ENCODE measurements at places on chromosomes 4 and X.

DNA sequence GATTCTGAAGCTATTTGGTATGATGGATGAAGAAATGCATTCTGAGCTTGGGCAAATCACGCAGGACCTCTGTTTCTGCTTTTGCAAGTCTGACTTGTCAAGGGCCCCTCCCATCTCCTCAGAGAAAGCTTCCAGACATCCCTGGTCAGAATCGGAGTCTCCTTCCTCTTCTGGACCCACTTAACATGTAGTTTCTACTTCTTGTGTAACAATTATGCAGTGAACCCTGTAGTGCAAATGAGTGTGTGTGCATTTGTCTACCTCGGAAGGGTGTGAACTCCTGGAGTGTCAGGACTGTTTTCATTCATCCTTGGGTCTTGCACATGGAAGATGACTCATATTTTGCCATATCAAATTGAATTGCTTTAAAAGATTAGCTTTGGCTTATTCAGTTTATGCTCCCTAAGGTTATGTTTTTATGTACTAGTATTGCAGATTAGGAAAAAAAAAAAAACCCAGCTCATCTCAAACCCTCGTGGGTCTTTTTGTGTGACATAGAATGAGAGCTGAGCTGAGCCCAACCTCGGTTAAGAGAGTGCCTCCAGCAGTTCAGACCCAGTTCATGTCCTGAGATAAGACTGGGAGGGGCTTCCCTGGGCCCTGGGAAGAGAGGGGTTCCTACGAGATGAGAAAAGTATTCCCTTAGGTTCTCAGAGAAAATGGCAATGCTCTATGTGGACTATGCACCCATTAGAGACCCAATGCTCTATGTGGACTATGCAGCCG lies 61.1 kb upstream of the RPL34 start:
- no peak for DNase-seq

GRCh38 chr4:109945056-109945455 lies 32.4 kb downstream of the EGF start:
- DNase-seq: no peak

DNA sequence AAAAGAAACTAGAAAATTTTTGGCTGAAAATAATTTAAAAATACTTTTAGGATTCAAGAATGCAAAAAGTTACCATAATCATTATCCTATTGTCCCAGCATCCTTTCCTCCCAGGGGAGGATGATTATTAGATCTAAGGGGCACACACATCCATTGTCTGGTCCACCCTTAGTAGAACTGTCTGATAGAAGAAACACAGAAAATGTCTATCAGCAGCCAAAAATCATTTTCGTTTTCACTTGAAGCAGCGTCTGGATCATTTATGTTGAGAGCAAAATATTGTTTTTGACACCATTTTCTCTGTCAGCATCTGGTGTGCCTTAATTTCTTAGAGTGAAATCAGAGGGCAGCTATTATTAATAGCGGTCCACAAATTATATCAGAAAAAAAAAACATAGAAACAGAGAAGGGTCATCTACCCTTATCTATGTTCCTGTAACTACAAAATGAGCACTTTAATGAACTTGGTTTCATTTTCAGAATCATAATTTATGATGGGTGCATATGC lies 446.3 kb downstream of the TRAM1L1 start:
- DNase-seq: no peak

DNA sequence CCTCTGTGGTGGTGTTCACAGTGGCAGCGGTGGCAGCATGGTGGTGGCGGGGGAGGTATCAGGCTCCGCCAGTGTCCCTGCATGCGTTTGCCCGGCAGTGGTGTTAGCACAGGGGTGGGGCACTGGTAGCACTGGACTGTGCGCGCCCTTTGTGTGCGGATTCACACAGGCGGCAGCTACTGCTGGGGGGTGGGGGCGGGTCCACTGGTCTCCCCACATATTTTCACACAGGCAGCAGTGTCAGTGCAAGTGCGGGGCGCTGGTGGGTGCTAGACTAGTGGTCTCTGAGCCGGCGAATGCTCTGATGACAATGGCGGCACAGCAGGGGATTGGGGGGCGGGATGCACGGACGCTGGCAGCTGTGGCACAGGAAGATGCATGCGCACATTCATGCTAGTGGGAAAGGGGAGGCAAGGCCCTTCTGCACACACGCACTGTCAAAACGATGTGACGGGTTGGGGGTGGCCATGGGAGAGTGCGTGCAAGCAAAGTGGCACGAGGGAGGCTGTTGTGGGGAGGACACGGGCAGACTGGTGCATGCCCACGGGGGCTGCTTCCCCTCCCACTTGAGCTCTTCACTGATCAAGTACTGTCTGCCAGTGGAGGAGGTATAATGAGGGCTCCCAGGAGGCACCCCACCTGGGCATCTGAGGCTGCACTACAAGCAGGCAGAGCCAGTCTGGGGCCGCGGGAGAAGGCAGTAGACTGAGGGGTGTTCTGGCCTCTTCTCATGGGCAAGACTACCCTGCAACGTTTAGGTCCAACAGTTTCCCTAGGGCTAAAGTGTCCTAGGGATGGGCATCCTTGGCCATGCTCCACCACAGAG lies 53.0 kb downstream of the POF1B start:
- no peak for DNase-seq

DNA sequence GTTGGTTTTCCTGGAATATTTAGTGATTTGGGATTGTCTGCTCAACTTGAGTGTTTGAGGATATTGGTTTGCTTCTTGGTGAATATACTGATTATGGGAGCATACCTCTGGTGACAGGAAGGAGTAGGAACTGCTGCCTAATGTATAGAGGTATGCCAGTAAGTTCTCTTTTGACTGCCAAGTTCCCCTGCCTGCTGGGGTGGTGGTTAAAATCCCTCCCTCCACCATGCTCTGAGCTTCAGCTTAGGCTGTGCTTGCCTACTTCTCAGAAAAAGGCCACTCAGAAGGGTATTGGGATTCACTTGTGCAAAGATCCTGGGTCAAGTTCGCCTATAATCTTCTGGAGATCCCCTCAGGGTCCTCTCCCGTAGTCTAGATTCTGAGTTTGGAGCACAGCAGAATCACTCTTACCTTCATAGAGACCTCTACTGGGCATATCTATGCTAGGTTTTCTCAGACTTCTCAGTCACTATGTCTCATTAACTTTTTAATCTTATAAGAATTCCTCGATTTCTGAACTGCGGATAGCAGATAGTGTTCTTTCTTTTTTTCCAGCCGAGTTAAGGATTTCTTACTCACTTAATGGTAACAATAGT lies 44.7 kb upstream of the DCK start:
- DNase-seq: no peak

DNA sequence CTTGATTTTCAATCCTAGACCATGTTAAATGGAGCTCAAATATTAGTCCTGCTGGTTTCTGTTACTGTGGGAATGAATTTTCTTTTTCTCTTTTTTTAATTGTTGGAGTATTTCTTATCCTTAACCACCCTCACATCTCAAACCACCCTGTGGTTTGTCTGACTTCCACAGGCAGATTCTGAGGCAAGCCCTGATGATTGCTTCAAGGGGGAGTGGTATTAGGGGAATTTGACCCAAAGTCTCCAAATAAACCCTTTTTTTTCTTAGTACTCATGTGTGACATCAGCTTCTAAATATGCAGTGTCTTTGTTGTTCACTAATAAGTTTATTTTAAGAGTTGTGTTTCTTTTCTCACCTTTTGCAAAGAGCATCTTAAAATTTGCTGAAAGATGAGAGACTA lies 810.3 kb downstream of the IL1RAPL1 start:
- no peak for DNase-seq

- DNase-seq: peak; percentile 40
These were observed 168.1 kb downstream of the GLRA2 start for GRCh38 chrX:14697451-14697850.

GRCh38 chr4:177001271-177002175 lies 208.8 kb upstream of the VEGFC start:
- DNase-seq: no peak

- no peak for DNase-seq
These were observed 91.9 kb upstream of the RBPJ start for GRCh38 chr4:26228883-26229282.

- DNase-seq: no peak
These were observed 13.6 kb downstream of the ABCG2 start for GRCh38 chr4:88144866-88145300.

GRCh38 chr4:108148316-108148715 lies 20.4 kb downstream of the LEF1 start:
- no peak for DNase-seq

GRCh38 chr4:38145741-38146140 lies 185.5 kb downstream of the PTTG2 start:
- DNase-seq: no peak

GRCh38 chr4:129246910-129247461 lies 151.0 kb downstream of the C4orf33 start:
- DNase-seq: peak; percentile 7

- peak; percentile 19 for DNase-seq
These were observed 3.2 kb downstream of the SPRY1 start for GRCh38 chr4:123399627-123400358.

Data from T47D (cell line).